ENCODE measurements at places on chromosomes 2 and 18. TPM values are rescaled to one million over a fixed set of nuclear protein-coding genes. Genes with fewer than 3 reads are reported as not detected.

Gene ZC3H6
- 20.0 TPM for total RNA-seq

Gene SULT1C2
- 0.24 TPM for total RNA-seq

DNA sequence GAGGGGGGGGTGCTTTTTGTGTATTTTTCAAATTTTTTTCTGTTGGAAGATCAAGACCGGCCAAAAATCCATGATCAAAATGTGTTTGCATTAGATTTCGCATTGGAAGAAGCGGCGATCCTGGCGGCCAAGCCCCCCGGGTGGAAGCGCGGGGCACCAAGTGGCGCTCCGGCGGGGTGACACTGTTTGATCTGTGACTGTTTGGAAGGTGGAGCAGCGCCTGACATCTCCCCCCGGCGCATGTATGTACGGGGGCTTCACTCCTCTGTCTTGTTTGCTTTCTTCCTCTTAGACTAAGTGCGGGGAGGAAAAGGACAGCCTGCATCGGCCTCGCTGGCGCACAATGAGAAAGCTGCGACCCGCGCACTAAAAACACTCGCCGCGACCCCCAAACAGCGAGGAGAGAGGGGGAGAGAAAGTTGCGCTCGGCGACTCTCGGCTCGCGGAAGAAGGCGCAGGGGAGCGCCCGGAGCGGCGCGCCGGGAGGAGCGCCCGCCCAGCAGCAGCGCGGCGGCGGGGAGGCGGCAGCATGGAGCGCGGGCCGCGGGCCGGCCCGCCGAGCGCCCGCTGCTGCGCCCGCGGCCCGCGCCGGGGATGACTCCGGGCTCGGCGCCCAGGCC is 515 bp downstream of the TSHZ1 start:
- no peak for DNase-seq

DNA sequence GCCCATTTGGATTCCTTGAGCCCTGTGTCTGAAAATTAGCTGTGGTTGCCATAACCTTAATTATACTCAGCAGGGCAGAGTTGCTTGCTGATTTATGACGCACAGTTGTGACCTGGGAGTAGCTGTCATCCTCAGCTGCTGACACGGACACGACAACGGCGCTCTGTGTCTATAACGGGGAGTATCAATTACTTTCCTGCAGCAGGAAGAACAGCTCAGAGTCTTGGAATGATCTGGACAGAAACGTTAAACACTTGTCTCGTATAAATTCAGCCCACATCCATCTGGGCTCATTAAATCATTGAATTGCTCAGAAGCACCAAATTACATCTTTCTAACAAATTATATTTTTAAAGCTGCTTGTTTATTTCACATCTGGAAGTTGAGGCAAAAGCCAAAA is 116.3 kb downstream of the SEPTIN10 start:
- DNase-seq, result no peak

DNA sequence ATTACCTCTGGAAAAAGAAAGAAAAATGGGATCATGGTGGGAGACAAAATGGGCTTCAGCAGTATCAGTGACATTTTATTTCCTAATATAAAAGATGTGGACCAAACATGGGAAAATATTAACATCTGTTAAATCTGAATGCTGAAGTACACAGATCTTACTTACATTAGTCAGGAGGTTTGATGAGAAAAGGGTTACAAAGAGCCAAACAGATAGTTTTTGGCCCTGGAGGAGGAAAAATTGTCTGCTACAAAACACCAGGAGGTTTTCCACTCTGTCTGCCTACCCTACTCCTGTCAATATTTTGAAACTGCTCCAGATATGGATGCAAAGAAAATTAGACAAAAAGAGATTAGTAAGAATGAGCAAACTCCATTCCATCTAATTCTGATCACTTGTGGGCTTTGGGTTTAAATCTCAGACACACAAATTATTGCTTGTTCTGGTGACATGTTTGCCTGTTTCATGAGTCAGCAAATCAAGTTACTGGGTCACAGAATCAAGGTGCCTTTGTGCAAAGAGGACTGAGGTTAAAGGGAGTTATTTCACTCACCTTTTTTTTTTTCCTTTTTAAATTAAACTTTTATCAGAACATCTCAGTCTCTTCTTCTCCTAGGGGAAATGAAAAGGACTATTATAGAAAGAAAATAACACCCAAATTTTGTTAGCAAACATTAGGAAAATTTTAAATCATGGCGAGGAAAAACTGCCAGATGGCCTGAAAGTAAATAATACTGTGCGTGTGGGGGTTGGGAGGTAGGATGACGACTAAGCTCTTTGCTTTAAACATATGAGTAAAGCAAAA is 87.0 kb upstream of the SPATS2L start:
- DNase-seq, result no peak

DNA sequence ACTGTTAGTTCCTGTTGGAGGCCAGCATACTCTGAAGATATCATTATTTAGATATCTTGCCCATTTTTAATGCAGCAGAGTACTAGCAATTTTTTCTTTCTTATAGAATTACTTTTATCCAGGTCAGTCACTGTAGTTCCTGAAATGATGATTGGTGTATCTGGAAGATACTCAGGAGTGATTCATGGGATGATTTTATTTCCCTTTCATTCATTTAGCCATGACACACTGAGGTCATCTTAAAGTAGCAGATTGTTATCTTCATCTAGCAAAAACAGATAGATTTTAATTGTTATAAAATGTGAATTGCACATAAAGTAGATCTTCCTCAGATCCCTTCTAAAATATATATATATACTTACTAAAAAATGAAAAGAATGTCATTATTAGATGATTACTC is 109.1 kb downstream of the PIK3C3 start:
- no peak for DNase-seq

DNA sequence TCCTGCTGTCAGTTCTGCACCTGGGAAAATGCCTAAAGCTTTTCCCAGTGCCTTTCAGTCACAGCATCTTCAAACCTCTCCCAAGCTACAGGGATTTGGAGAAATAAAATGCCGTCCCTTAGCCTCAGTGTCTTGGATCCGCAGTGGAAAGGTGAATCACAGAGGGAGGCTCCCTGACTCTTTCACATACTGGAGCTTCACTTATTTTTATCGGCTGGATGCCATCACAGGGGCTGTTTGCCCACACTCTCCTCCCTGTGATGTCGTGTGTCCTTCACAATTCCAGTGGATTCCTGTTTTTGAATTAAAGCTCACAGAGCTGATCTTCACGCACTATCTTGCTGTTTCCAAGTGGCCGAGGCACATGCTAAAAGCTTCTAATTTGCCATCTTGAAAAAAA is 1303.1 kb upstream of the DDX18 start:
- DNase-seq, result no peak

Data from left cardiac atrium (tissue), 4 donors.